NCI-H2029 treated with DMSO at 0.1 percent for 48 hours (cell line): ENCODE measurements at places on chromosomes 16 and 17.

DNA sequence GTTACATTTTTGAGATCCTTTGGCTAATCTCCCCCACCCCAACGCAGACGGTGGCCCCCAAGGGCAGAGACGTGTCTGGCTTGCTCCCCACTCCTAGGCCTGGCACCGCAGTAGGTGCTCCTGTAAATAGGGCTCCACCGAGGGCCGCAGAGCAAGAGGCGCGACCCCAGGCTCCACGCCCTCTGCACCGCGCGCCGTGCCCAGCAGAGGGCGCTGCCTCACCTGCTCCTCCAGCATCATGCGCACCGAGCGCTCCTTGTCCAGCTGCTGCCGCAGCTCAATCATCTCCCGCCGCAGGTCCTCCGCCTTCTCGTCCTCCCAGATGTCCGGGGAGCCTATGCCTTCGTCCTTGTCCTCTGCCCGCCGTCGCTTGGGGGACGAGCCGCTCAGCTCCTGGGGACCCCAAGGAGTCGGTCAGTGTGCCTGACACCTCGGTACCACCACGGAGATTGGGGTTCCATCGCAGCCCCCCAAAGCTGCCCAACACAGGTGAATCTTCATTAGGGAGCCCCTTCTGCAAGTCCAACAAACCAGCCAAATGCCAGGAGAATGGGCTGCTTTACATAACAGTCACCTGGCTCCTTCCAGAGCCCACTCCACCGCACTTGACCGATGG lies 11.2 kb downstream of the TFAP4 start:
- no peak for DNase-seq

- DNase-seq: no peak
Measured at GRCh38 chr16:1459967-1460366, 14.9 kb downstream of the CLCN7 start.

DNA sequence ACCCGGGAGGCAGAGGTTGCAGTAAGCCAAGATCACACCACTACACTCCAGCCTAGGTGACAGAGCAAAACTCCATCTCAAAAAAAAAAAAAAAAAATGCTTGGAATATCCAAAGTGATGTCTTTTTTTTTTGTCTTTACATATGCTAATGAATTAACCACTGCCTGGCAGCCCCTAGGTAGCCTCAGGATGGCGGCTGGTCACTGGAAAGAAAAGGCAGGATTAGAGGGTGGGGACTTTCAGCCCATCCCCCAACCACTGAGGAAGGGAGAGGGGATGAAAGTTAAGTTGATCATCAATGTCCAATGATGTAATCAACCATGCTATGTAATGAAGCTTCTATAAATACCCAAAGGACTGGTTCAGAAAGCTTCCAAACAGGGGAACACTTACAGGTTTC lies 26.8 kb downstream of the RNF157 start:
- DNase-seq: no peak

DNA sequence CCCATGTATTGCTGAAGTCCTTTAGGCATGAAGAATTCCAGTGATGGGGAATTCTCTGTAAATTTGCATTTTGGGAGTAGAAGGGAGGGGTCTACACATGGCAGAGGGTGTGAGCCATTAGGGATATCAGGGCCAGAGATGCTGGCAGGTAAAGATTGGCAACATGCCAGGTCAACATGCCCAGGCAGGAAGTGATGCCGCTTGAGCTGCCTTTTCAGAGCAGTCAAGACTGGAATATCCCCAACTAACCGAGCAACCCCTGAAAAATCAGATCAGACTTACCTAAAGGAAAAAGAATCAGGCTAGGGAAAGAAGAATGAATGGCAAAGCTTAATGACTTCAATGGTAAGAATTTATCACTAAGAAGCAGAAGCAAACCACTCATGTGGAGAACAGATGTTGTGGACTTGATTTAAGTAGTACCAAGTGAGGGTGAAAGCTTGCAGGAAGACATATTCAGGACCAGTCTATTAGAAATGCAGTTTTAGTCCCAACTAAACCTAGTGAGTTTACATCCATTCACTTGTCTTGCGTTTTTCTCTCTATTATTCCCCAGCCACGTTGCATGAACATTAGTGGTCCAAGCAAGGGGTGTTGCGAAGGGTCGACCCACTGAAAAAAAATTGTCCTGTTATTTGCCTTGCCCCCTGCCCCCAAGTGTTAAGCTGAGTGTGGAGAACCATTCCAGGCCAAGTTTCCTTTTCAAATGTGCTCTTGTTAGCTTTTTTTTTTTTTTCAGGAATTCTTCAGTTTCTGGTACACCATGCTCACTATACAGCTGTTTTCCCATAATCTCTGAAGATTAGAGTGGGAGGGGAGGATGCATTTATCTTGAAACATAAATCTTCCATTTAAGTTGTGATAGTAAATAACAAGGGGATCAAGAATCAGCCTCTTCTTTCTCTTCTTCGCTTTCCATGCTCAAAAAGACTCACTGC lies 105.2 kb downstream of the ABCA8 start:
- no peak for DNase-seq

DNA sequence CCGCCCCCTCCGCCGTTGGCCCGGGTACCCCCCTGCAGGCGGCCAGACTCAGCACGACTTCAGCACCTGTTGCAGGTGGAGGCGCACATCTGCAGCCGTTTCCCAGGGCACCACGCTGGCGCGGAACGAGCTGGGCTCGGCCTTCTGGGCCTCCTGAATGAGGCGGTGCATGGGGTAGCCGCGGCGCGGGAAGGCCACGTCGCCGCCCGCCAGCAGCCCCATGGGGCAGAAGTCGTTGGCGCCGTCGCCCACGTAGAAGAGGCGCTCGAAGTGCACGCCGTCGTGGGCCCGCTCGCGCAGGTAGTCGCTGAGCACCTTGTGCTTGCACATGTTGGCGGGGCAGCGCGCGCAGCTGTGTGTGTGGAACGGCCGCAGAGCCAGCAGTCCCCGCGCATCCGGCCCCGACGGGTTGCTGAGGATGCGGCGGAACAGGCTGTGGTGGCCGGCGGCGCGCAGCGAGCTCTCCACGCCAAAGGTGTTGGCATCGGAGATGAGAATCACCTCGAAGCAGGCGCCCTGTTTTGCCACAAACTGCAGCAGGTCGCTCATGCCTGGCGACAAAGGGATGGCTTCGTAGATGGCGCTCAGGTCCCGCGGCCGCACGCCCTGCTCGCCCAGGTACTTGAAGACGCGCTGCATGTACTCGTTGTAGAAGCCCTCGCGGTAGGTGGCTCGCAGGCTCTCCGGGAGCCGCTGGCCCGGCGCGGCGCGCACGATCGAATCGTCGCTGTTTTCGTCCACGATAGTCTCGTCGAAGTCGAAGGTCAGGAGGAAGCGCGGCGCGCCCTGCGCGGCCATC lies 6.2 kb downstream of the PHOSPHO1 start:
- no peak for DNase-seq
